ENCODE measurements at places on chromosomes 7 and 10. TPM values are rescaled to one million over a fixed set of nuclear protein-coding genes. Genes with fewer than 3 reads are reported as not detected.

DNA sequence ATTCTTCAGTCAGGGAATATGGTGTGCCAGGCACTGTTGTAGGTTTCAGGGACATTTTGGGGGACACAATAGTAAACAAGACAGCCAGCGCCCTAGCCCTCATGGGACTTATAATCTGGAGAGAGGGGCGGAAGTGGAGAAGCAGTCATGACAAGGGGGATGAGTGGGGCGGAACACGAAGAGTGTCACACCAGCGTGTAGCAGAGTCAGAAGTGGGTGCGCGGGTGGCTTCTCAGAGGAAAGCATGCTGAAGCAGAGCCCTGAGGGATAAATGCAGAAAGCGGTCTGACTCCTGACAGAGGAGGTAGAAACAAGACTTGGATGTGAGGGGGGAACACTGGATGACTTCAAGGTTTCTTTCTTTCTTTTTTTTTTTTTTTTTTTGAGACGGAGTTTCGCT lies 160.3 kb upstream of the LYZL2 start:
- no peak for DNase-seq

DNA sequence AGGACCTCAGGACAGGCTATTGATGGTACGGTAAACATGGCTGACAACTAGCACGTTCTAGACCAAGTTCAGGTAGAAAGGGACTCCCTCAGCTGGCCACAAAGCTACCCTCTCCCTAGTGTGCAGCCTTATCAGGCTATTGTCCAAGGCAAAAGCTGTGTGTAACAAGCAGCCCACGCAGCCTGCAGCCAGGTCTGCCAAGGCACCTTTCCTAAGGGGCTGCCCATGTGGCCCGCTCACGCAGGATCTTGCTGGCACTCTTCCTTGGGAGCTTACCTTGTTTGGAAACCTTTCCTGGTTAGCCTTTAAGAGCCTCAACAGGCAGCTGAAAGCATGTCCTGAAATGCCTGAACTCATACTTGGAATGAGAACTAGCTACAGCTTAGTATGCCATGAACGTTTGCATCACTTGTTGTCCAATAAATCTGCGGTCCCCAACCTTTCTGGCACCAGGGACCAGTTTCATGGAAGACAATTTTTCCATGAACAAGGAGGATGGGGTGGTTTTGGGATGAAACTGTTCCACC lies 51.7 kb downstream of the SYPL1 start:
- DNase-seq: no peak

GRCh38 chr7:121302214-121302745 lies 26.5 kb upstream of the WNT16 start:
- DNase-seq: peak; percentile 73

GRCh38 chr7:7897509-7897908 lies 71.1 kb upstream of the GLCCI1 start:
- DNase-seq: peak; percentile 6

- no peak for DNase-seq
These were observed 279.7 kb downstream of the AUTS2 start for GRCh38 chr7:69878015-69878414.

GRCh38 chr7:36312064-36312914 lies 77.4 kb upstream of the ANLN start:
- no peak for DNase-seq

DNA sequence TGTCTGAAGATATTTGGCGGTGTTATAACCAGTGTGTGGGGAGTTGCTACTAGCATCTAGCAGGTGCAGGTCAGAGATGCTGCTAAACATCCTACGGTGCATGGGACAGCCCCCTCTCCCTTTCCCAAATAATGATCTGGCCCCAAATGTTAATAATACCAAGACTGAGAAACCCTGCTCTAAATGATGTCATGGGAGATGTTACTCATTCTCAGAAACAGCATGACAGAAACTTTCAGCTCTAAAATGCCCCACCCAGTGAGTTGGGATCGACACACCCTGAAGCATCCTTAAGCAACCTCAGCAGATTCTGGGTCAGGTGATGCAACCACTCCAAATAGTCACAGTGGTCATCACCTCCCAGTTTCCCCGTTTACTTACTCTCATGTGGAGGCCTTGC lies 108.8 kb upstream of the MPP7 start:
- no peak for DNase-seq

DNA sequence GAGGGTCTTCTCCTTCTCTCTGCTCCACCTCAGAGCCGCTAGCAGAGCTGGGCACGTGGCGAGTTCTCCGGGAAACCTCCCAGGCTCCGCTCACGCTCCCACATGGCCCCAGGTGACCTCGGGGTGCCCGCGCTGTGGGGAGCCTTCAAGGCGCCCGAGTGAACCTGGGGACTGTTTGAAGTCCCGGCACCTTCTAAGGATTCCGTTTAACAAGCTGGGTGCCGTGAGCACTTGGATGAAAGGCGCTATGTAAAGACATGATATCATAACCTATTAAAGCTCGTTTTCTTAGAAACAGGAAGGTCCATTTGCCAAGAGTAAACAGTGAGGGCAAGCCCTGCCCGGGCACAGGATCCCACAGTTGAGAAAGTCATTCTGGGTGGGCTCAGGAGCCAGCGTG lies 15.8 kb upstream of the MYL10 start:
- no peak for DNase-seq

DNA sequence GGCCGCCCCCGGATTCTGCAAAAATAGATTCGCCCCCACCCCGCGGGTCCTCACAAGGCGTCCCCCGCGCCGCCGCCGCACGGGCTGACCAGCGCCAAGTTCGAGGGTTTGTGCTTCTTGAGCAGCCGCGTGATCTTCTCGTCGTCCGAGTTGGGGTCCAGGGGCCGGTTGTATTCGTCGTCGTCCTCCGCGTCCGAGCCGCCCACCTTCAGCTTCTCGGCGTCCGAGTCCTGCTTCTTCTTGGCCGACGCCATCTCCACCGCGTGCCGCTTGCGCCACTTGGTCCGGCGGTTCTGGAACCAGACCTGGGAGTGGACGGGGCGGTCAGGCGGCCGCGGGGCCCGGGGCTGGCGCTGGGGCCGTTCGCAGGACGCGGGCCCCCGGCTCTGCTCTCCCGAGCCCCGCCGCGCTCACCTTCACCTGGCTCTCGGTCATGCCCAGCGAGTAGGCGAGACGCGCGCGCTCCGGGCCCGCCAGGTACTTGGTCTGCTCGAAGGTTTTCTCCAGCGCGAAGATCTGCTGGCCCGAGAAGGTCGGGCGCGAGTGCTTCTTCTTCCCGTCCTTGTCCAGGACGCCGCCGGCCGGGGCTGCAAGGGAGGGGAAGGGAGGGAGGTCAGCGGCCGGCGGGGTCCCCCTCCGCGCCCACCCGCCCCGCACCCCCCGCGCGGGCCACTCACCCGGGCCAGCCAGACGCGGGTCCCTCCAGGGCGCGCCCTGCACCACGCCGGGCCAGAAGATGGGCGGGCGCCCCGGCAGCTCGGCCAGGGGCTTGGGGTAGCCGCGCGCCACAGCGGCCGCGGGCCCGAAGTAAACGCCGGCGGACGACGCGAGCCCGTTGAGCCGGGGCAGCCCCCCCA lies 853 bp downstream of the NKX6-2 start:
- DNase-seq: no peak

DNA sequence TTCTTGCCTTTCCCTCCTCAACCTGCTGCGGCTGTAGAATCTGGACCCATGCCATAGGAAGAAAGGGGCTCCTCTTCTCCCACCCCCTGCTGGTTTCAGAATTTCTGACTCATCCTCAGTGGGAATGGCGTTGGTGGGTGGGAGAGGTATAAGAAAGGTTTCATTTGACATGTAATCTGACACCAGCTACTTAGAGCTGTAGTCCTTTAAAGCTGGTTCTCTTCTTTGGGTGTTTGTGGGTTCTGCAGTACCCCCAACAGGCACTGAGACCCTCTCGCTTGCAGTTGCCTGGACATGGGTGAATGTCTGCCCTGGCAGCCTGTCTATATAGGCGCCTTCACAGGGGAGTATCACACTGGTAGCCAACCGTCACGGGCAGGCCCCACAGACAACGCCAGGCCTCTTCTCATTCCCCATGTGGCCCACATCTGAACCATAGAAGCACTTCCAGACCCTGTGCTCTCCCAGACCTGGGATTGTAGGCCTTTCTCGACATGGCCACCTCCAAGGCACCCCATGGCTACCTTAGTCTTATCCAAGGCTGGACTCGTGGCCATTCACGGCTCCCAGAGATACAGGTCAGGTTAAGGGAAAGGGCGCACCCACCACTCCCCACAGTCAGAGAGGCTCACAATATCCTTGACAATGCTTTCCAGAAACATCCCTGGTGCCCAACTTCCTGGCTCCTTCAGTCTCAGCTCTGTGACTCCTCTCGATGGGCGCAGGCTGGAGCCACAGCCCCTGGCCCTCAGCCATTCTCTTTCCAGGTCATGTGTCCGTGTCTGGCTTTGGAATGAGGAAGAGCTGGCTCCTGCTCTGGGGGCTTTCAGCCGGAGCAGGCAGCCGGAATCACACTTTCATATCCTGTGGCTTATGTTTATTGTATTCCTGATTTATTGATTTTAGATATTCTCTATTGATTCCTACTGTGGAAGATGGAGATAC lies 17.5 kb downstream of the ZNF862 start:
- DNase-seq: peak; percentile 90

DNA sequence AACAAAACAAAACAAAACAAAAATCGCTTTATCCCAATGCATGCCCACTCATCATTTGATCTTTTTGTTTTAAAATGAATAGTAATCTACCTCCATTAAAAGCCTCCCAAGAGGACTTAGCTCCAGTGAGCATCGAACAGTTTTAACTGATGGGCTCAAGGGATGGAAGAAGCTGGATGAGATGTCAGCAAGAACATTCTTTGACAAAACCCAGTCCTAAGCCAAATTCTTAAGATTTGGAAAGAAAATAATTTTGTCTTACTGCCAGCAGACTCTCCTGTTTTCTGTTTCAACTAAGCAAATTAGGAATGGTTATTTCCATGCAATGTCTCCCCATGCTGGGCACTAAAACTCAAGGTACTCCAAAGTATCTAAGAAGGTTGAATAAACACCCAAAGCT lies 127.3 kb downstream of the RNLS start:
- no peak for DNase-seq

DNA sequence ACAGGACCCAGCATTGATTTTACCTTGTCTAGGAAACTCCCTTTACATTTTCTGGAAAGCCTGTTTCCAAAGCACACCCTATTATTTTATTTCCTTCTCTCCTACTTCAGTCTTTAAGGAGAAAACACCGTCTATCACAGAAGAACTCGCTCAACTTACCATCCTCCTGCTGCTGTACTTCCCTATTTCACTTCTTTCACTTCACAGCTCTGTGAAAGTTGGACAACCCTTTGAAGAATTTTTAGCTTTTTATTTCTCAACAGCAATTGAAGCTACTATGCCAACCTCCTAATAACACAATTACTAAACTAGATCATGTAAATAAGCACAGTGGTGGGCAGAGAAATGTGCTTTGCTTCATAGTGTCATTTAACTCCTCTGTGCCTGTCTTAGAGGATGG lies 166.5 kb downstream of the TFEC start:
- DNase-seq: no peak

- peak; percentile 27 for DNase-seq
These were observed 401.9 kb downstream of the TNS3 start for GRCh38 chr7:47179812-47180515.

DNA sequence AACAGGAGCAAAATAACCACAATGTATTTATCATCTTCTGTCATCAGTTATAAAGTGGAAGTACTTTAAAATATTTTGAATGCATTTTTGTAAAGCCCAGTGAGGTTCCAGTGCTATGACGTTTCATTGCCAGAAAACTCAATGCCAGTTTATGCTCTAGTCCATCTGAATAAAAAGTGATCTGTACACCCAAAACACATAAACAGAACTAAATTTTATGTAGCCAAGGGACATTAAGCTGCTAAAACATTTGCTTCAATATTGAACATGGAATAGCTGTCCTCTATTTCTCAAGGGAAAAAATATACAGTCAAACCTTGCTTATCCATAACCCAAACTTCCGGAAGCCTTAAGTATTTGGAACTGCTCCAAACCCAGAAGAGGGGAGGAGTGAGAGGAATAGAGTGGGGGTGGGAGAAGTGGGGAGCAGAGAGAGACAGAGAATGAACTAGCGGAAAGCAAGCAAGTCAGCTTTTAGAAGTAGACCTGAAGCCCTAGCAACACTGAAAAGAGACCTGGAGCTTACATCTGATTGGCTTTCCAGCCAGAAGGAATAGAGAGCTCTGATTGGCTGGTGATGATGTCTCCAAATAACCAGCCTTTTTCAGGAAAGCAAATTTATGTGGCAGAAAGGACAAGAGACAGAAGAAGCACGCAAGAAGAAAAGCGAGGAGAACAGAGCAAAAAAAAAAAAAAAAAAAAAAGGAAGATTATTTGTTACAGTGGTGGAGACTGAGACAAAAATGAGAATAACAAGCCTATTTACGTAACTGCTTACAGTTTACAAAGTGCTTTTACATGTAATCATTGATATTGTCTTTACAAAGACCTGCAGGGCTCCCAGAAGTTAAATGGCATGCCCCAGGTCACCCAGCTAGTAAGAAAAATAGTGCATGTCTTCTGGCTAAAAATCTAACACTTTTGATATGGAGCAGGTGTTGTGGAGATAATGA lies 196.0 kb downstream of the RNLS start:
- peak; percentile 93 for DNase-seq

DNA sequence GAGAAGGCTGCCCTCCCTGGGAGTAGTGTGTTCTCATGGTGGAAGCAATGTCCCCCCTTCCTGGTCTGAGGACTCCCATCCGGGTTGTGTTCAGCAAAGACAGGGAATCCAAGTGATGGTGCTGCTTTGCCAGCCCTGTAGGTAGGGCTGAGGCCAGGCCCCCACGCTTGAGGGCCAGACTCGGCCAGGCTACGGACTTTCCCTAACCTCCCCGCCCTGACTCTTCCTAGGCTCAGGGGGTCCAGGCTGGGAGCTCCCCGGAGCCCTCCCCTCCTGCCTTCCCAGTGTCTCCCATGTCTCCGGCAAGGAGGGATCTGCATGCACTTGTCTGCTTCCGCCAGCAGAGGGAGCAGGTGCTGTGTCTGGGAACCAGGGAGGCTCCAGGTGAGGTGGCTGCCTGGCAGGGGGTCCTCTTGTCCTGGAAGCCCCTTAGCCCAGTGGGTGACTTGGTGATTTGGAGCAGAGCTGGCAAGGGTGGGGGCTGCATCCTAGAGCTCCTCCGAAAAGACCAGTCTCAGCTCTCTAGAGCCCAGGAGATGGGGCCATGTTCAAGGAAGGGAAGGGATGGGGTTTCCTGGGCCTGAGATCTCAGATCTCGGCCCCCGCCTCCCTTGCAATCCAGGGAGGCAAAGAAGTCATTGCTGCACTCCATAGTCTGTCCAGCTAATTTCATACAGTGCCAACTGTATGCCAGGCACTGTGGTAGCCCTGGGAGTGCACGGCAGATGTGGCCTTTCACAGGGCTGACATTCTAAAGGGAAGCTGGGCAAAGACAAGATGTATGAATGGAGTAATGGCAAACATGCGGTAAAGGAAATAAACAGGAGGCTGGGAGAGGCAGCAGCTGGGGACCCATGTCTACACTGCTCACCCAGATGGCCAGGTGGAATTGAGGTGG lies 20.3 kb upstream of the SFRP5 start:
- no peak for DNase-seq

GBF1 gene
- 72.8 TPM for total RNA-seq

ZNF488 gene
- total RNA-seq: 1.4 TPM

PLEKHS1 gene
- not detected for total RNA-seq

HOXA7 gene
- not detected for total RNA-seq

BUD23 gene
- total RNA-seq: 68.3 TPM

CFAP69 gene
- total RNA-seq: 2.0 TPM

MRC1 gene
- total RNA-seq: 0.05 TPM

TAC1 gene
- not detected for total RNA-seq

GJD4 gene
- not detected for total RNA-seq
